ENCODE measurements at places on chromosomes 13 and 19. TPM values are rescaled to one million over a fixed set of nuclear protein-coding genes. Genes with fewer than 3 reads are reported as not detected.

The CHST8 gene
- not detected for total RNA-seq

The TTC9B gene
- total RNA-seq: 0.34 TPM

The DENND1C gene
- total RNA-seq: 0.22 TPM

The EFNB2 gene
- 3.4 TPM for total RNA-seq

The TNNI3 gene
- total RNA-seq: 13.4 TPM

The KDM4B gene
- total RNA-seq: 8.9 TPM

The CEACAM5 gene
- total RNA-seq: 1.7 TPM

The ZNF439 gene
- not detected for total RNA-seq

The VAV1 gene
- 6.1 TPM for total RNA-seq

The VSTM1 gene
- total RNA-seq: not detected

The DKKL1 gene
- 0.80 TPM for total RNA-seq

The ZNF415 gene
- not detected for total RNA-seq

The CCDC122 gene
- 2.9 TPM for total RNA-seq

The COX7A1 gene
- not detected for total RNA-seq

The ZNF470 gene
- total RNA-seq: 1.7 TPM

The SHISA2 gene
- not detected for total RNA-seq

The ZNF98 gene
- not detected for total RNA-seq

The DNAJC15 gene
- 0.11 TPM for total RNA-seq

The IGSF23 gene
- 0.68 TPM for total RNA-seq

The FUT6 gene
- total RNA-seq: not detected

The SYCN gene
- not detected for total RNA-seq

Data from A549 treated with ZK216348 at 1 μM for 4 hours (cell line).